NB4 (cell line): ENCODE measurements at places on chromosomes 11 and 22.

DNA sequence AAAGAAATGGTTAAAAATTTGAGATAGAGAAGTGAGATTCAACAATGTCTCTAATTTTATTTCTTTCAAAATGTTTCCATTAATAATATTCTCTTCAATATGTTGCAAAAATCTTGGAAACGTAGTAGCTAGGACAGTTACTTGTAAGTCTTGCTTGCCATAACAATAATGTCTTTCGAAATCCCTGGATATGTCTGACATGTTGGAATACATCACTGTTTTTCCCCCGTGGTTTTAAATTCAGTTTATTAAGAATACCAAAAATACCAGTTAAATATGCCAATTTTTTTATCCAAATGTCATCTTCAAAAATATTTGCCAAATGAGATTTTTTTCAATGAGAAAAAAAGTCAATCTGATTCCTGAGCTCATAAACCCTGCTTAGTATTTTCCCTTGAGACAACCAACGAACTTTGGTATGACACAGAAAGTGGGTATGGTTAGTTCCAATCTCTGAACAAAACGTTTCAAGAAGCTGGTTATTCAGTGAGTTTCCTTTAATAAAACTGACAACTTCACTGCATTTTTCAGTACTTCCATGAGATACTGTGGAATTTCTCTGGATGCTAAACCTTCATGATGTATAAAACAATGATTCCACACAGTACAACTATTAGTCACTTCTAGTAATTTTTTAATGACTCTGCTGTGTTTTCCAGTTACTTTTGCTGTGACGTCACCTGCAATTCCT lies 36.7 kb upstream of the AMPD3 start:
- peak; percentile 67 for DNase-seq

DNA sequence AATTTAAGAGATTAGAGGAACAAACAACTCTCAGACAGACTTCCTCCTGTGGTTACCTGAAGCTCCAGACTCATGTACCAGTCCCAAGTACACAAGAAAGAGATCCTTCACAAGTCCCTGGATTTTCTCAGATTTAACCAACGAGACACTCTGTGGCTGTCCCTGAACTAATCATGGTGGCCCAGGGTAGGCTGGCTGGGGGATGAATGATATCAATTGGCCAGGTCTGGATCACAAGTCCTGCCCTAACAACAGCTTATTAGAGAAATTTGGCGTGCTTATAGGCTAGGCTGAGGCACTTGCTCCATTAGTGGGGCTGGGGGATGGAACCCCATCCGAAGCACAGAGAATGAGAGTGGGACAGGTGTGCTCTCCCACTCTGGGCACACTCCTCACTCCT lies 22.1 kb downstream of the HEPHL1 start:
- DNase-seq: no peak

DNA sequence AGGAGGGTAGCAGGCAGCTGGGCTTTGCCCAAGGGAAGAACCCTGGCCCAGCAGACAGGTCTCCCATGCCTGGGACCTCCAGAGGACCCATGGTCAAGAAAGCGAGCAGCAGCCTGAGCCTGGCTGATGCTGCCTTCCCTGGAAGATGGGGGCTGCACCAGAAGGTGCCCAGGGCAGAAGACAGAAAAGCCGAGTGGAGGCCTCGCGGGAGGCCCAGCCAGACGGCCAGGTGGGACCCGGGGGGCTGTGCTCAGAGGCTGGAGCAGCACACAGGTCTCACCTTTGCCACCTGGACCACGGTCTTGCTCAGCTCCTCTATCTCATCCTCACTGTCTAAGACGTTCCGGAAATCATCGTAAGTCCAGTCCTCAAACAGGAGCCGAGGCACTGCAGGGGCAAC lies 10.9 kb downstream of the CHID1 start:
- no peak for DNase-seq

GRCh38 chr11:1847926-1848639 lies 4.8 kb upstream of the LSP1 start:
- DNase-seq: no peak

DNA sequence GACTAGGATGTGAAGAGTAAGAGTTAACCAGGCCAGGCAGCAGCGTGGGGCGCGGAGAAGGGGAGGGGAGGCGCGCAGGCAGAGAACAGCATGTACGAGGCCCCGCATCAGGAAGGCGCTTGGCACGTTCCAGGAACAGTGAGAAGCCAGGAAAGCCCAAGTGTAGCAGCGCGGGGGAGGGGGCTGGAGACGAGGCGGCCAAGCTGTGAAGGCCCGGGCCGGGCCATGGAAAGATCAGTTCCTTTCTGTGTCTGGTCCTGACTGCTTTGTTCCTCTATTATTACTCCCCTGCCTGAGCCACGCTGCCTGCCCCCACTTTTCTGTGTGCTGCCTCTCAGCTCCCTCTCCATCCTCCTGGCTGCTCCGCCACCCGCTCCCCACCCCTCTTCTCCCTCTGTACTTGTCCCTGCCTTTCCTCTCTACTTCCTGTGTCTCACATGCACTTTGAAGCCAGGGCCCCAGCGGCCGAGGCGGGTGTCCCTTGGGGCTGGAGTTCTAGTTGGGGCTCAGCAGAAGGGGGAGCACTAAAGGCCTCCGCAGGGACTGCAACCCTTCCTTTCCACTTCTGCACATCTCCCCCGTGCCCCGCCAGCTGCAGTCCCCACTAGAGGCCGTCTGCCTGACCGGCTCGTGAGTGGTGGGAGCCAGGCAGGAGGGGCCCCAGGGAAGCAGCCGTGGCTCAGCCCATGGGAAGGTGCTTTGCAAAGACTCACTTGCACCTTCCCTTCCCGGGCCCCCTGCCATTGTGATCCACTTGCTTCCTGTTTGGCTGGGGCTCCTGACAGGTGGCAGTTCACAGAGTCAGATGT lies 63.7 kb downstream of the PRDM11 start:
- DNase-seq: peak; percentile 45

DNA sequence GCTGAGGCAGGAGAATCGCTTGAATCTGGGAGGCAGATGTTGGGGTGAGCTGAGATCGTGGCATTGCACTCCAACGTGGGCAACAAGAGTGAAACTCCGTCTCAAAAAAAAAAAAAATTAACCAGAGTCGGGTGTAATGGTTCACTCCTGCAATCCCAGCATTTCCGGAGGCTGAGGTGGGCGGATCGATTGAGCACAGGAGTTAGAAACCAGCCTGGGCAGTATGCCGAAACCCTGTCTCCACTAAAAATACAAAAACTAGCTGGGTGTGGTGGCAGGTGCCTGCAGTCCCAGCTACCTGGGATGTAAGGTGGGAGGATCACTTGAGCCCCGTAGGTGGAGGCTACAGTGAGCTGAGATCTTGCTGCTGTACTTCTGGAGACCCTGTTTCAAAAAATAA lies 1.5 kb downstream of the RANGAP1 start:
- no peak for DNase-seq

DNA sequence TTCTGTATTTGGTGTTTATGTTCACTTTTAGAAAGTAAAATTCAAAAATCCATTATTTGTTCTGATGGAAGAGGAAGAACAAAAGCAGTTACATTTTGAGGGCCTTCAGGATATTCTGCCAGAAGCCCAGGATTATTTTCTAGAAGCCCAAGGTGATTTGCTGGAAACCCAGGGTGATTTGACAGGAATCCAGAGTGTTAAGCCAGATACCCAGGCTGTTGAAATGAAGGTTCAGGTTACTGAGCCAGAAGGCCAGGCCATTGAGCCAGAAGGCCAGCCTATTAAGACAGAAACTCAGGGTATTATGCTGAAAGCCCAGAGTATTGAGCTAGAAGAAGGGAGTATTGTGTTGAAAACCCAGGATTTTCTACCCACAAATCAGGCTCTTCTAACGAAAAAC lies 33.1 kb downstream of the CCDC15 start:
- no peak for DNase-seq

GRCh38 chr22:21571679-21572078 lies 4.2 kb downstream of the UBE2L3 start:
- DNase-seq: no peak

DNA sequence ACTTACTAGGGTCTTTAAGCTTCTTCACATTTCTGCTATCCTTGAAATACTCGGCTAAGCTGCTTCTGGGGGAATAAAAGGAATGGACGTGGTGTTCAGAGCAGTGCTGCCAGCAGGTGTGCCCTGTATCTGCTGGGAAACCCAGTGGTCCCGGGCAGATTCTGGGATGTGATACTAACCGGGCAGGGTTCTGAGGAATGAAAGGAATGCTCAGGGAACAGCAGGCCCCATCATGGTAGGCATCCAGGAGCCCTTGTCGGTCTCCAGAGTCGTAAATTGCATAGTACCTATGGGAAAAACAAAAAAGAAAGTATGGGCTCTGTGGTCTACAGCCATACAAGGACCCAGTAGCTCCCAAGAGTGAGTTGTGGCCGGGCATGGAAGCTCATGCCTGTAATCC lies 4.5 kb upstream of the TMEM223 start:
- no peak for DNase-seq

DNA sequence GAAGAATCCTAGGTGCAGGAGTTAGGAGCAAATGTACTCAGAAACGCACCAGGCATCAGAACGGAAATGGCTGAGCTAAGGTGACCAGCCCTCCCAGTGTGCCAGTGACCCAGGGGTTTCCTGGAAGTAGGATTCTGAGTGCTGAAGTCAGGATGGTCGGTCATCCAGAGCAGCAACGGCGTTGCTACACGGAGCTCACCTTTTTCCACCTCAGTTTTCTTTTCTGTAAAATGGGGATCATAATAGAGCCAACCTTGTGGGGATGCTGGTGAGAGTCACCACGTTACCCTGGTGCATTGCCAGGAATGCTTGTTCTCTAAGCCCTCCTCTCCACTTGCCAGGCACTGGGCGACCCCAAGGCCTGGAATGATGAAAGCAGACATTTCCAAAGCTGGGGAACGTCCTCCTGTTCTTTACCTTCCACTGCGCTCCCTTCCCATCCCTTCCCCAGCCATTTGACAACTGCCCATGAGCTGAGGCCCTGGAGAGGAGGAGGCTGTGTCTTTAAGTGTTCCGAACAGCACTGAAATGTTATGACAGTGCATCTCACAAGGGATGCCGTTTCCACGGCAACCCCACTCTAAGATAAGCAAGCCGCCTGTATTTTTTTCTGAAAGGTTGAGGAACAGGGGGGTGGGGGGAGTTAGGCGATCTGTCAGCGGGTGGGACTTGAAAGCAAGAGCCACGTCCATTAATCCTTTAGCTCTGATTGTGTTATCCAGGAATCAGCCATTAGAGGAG lies 66.8 kb downstream of the TSPAN18 start:
- no peak for DNase-seq

DNA sequence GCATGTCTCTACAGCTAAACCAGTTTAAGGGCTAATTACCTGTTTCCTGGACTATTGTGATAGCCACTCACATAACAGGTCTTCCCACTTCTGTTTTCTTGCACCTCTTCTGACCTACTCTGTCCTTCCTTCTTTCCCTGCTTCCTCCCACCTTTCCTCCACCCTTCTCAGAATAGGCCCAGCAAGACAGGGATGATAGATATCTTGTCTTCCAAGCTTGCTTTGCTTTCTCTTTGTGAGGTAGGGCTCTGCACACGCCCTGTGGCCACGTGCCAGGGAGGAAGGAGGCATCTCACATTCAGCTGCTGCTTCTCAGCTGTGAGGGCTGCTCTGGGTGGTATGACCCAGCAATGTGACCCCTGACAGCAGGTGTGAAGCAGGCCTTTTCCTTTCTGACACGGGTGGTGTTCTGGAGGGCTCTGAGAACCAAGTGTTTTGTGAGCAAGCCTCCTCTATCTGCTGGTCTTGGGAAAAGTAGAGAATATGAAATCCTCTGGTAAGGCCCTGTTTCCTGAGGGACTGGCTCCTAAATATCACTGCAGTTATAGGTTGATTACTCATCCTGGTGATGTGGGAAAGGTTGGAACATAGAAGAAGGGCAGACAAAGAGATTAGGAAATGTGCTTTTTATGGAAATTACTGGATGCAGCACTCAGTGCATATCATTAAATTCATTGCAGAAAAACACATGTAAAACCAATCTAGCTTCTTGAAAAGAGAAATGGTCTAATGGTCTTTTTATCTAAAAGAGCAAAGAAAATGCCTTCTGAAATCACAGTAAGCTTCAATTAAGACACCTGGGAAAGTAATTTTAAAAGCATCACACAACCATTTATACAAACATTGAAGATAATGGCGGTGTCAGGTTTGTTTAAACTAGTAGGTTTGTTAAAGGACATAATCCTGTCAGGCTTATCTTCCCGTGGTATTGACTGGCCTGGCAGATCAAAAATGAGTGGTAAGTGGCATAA lies 8.5 kb downstream of the AMOTL1 start:
- no peak for DNase-seq

GRCh38 chr11:47233989-47234668 lies 14.5 kb downstream of the ACP2 start:
- DNase-seq: peak; percentile 61

DNA sequence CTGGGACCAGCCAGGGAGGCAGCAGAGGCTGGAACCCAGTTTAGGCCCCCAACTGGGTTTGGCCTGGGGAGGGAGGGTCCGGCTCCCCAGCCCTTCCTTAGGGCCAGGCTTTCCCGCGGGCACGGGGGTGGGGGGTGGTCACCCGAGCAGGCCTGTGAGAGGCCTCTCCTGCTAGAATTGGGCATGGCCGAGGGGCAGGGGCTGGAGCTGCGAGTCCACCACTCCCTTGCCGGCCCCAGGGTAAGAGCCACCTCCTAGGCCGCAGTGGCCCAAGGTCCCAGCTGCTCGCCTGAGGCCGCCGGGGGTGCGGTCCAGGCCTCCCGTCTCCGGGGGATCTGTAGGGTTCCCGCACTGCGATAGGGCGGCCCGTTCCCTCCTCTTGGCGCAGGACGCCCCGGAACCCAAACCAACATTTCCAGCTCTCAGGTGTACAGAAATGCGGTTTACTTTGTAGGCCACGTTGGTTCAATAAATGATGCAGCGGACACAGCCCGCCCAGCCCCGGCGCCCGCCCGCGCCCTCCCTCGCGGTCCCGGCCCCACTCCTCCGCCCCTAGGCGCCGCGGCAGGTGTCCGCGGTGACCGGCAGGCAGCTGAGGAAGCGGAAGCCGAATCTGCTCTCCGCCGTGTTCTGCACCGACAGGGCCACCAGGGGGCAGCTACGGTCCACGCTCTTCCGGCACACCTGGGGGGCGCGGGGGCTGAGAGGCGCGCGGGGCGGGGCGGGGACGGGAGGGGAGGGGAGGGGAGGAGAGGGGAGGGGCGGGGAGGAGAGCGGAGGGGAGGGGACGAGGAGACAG lies 5.9 kb downstream of the LMNTD2 start:
- peak; percentile 74 for DNase-seq

- peak; percentile 58 for DNase-seq
These were observed 28.1 kb upstream of the FBXO3 start for GRCh38 chr11:33802194-33802950.

GRCh38 chr11:109390752-109391151 lies 31.2 kb upstream of the C11orf87 start:
- DNase-seq: no peak

DNA sequence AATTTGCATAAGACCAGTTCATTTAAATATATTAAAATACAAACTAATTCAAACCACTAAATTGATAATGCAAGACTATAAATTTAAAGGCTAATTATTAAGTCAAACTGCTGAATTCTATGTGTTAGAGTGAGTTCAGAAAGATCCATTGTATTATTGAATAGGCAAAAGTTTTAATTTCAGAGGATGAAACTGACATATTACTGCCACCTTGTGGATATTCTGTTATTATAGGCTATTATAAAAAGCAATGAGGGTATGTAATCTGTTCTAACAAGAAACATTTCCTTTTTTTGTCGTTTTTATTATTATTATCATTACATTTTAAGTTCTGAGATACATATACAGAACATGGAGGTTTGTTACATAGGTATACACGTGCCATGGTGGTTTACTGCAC lies 20.9 kb upstream of the NAALAD2 start:
- DNase-seq: peak; percentile 31
